ENCODE measurements at places on chromosomes 5 and 9. TPM values are rescaled to one million over a fixed set of nuclear protein-coding genes. Genes with fewer than 3 reads are reported as not detected.

Gene CTNND2
- total RNA-seq = not detected

Gene MAMDC4
- 3.4 TPM for total RNA-seq

Gene TMEM203
- total RNA-seq = 36.9 TPM

Gene EQTN
- not detected for total RNA-seq

Gene RAD23B
- 225 TPM for total RNA-seq

- DNase-seq = peak; percentile 48
Measured at GRCh38 chr9:125748446-125749099, 1.4 kb downstream of the PBX3 start.

- DNase-seq = no peak
Measured at GRCh38 chr5:123454259-123454911, 31.2 kb upstream of the CEP120 start.

GRCh38 chr5:168086104-168086610 lies 205.3 kb upstream of the WWC1 start:
- no peak for DNase-seq

DNA sequence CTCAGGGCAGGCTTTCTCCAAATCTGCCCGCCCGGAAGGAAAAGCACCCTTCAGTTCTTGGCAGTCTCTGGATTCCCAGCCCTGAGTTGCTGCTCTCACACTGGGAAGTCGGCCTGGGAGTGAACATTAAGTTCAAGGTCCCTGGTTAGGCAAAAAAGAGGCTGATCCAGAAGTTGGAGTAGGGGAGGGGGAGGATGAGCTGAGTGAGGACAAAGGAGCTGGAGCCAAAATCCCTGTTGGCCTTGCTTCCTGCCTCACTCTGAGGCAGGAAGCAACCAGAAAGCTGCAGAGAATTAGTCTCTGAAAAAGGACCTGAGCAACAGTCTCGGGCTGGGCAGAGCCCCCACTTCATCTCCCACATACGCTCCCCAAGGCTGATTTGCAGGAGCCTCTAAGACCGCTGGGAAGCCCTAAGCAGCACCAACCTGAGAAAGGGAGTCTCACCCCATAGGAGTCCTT lies 15.0 kb upstream of the RPS14 start:
- no peak for DNase-seq

DNA sequence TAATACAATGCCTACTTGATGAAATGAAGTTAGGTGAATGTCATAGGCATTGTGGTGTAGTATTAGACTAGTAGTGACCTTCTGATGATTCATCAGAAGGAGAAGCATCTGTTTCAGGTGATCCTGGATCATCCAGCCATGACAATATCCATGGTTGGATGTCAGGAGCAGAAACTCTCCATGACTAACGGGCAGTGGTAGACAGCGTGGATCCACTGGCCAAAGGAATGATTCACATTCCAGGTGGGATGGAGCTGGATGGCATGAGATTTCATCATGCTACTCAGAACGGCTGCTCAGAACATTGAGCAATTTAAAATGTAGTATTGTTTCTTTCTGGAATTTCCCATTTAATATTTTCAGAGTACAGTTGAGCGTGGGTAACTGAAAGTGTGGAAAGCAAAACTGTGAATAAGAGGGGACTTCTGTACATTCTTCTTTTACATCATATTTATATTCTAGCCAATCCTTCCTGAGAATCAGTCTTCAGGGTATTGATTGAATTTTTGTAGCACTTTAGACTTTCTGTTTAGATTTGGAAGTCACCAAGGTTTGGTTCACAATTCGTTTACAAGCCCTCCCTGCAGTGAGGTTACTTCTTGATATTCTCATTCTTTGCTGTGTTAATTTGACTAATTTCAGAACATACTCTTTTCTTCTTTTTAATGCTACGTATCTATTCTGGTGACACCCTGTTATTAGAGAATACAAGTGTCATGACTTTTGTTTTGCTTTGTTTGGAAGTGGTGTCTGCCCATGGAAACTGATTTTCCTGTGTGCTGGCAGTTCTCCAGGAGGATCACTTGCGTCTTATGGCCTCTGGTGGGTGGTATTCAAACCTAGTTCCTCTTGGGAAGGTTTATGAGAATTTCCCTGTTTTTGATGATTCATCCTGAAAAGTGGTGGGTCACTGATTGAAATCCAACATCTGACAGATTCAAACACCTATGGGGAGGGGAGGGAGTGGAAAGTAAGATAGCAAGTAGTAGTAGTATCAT lies 12.2 kb upstream of the CLINT1 start:
- no peak for DNase-seq

- no peak for DNase-seq
Measured at GRCh38 chr5:161549106-161549505, 2.6 kb upstream of the GABRB2 start.

DNA sequence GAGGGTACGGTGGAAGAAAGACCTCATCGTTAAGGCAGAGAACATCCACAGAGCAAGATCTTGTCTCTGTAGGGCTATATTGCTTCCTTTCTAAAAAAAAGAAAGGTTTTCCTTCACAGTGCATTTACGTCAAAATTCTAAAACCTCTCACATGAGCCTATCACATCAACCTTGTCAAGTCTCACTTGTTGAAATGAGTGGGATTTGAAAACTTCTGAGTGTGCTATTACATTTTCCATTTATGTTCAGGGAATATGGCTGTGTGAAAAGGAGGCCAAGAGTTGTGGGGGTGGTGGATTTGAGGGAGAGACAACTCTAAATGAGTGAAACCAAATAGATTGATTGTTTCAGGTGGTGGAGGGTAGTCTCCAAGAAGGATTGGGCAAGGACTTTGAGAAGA lies 147.1 kb upstream of the MPDZ start:
- no peak for DNase-seq

- no peak for DNase-seq
Measured at GRCh38 chr5:141757402-141757801, 75.4 kb upstream of the ARAP3 start.

DNA sequence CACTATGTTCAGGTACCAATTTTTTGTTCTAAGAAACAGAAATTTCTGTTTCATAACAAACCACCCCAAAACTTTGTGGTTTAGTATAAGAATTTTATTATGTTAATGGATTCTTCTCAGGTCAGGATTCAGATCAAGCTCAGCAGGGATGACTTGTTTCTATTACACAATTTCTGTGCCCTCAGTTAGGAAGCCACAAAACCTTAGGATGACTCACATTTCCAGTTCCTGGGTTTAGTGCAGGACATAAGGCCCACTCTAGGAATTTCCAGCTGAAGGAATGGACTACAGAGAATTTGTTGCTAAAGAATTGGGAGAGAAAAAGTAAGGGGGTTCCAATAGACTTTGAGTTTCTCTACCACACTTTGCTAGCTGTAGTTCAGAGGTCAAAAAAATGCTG lies 629.3 kb downstream of the ANXA1 start:
- DNase-seq = no peak

GRCh38 chr5:2836133-2836532 lies 84.7 kb upstream of the IRX2 start:
- DNase-seq = no peak

DNA sequence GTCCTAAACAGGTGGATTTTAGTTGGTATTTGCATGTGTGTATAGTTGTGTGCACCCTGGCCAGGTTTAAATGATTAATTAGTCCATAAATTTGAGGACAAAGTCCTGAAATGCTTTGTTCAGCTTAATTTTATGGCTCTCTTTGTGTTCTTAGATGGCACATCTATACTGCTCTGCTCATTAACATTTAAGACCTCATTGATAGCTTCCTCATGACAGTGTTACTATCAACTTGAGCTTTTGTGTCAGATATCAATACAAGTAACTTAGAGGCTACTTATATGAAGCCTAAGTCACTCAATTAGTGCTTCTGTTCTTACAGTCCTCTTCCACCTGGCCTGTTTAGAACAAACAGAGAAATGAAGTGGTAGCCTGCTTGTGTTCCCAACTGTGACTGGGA lies 240.9 kb downstream of the TRPM3 start:
- no peak for DNase-seq

- no peak for DNase-seq
Measured at GRCh38 chr9:108469654-108470053, 386.1 kb downstream of the ACTL7B start.

GRCh38 chr5:3601911-3602782 lies 6.5 kb downstream of the IRX1 start:
- DNase-seq = no peak

DNA sequence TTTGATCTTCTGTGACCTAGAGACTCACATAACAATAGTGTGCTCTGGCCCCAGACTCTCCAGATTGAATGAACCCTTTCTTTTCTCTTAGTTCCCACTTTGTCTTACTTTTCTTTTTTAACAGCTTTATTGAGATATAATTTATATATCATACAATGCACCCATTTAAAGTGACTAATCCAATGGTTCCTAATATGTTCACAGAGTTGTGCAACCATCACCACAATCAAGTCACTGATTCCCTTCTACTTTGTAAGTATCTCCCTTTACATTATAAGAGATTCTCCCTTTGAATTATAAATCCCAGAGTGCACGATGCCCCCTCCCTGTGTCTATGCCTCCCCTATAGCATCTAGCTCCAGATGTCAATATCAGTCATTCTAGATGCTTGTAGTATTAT lies 172.4 kb downstream of the HINT1 start:
- DNase-seq = no peak

All from psoas muscle (tissue), 8 donors.